ENCODE measurements at places on chromosomes 7 and 10.

GRCh38 chr10:45553613-45554012, 119.0 kb downstream of the ZFAND4 start:
- no peak for DNase-seq

- no peak for DNase-seq
Measured at GRCh38 chr10:14408139-14408538, 77.4 kb upstream of the FRMD4A start.

DNA sequence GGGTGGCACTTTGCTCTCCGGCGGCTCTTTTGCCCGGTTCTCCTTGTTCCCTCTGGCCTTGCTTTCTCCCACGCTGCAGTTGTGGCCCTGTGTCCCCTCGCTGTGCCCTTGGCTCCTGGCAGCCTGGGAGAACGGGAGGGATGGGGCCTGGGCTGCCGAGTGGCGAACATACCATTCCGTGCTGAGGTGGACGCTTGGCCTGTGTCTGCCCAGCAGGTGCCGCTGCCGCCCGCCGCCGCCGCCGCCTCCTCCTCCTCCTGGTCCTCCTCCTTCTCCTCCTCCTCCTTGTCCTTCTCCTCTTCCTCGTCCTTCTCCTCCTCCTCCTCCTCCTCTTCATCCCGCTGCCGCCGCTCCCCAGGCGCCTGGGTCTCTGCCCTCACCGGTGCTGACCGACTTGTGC, 36.0 kb downstream of the AGAP3 start:
- no peak for DNase-seq

GRCh38 chr7:41702635-41703371, at the start of gene INHBA:
TSS of gene INHBA (minus strand) at chr7:41703090. CDS start at chr7:41700374, 2,716 bp downstream.
- DNase-seq = peak; percentile 97

- no peak for DNase-seq
Measured at GRCh38 chr10:119754085-119754484, 28.2 kb downstream of the INPP5F start.

- no peak for DNase-seq
Measured at GRCh38 chr7:158444501-158445420, 142.9 kb downstream of the PTPRN2 start.

- no peak for DNase-seq
Measured at GRCh38 chr10:60960913-60961312, 16.9 kb upstream of the RHOBTB1 start.

DNA sequence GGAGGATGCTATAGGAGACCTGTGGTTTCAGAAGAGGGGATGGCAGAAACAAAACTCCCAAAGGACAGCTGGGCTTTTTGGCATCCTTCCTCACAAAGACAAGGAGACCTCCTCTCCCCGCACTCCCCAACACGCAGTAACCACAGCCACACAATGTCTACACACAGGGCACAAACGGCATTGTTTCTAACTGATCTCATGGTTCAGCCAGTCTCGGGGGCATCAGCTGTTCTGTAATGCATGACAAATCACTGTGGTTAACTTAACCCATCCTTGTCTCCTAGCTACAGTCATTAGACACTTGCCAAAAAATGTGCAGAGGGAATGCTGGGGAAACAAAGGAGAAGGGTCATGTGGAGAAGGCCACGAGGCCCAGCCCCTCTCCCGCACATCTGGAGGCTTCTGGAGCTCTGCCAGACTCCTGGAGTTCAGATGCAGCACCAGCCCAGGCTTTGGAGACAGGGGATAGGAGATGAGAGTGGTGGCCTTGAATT, 7.6 kb upstream of the ADAMTS14 start:
- peak; percentile 99 for DNase-seq

DNA sequence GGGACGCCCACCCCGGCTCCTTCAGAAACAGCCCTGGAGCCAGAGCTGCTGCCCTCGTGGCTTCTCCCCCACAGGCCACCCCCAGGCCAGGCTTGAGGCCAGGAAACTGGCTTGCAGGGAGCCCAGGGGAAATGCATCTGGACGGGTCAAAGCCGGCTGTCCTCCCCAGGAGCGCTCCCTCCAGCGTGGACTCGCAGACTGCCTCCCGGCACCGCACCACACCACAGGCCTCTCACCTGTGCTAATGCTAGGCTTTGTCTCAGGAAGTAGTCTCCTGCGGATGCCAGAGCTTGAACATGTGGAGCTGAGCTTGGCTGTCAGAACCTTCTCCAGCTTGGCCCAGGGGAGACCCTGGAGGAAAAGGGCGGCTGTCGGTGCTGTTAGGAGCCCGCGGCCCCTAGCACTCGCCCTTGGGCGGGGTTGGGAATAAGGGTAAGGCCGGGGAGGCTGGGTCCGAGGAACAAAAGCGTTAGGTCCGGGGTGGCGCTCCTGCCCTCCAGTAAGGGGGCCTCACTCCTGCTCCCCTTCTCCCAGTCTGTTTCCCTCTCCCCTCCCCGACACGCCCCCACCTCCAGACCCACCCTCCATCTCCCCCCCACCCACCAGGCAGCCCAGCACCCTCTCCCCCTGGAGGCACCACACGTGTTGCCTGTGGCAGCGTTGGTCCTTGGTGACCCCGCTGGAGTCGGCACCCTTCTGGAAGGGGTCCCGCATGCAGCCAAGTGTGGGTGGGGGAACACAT, 21.6 kb upstream of the DRGX start:
- DNase-seq = no peak

DNA sequence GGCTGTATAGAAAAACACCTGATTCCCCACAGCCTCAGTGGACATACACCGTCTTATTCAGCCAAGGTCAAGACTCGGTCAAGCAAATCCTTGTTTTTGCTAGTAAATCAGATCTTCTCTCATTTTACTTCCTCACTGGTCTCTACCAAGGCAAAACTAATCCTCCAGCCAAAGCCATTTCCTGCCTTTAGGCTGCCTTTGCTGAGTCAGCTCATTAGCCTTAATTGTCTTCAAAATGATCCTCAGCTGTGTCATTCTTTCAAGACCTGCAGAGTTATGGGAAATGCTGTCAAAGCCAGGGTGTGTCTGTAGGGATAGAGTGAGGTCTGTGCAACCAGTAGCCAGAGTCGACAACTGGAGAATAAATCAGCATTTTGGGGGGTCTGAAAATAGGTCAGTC, 107.2 kb upstream of the FAM180A start:
- DNase-seq = no peak

DNA sequence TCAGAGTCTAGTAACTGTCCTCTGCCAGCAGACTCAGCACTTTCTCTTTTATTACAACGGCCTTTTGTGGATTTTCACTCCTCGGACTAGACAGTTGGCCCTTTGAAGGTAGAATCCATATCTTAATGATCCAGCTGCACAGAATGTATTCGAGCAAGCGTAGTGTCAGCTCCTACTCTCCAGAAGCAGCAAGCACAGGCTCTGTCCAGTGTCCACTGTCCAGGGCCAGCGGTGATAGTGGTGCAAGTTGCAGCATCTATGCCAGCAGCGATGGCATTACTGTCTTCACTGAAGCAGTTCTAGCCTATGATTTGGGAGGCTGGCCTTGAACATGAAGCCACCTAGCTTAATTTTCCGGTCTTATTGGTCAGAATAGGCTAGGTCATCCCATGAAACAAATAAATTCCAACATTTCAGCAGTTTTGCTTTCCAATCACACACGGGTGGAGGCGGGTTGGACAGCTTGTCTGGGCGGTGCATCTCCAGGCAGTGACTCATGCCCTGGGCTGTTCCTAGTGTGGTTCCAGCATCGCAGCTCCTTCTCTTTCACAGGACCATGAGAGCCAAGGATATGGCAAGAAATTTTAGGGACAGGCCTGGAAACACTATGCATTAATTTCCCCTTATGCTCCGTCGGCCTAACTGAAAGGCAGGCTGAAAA, 108.6 kb upstream of the KCNMA1 start:
- DNase-seq = peak; percentile 83

DNA sequence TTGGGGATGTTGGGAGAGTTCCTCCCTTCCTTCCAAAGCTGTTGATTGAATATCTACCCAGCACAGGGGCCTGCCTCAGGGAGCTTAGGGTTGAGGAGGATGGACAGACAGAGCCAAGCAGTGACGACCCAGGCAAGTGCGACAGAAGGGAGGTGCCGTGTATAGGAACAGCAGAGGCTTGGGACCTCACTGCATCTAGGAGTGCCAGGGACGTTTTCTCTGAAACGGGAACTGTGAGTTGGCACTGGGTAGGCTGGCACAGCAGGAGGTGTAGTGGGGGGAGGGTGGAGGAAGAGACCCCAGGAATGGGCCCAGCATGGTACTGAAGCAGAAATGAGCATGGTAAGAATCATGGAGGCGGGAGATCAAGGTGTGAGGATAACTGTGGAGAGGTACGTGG, 55.3 kb upstream of the MGMT start:
- DNase-seq = no peak

DNA sequence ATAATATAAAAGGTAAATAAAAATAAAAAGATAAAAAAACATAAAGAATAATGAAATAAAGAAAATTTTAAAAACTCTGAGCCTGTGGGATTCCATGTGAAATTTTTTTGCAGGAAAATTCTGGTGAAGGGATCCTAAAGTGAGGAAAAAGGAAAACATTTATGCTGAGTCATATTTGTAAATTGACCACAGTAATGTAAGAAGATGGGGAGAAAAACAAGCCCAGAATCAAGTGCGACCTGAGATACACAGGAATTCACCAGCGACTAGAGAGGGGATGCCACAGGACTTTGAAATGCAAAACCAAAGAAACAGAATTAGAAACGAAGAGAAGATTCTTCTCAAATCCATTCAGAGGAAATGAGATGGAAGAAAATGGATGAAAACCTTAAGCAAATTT, 133.8 kb upstream of the PFKP start:
- no peak for DNase-seq

- peak; percentile 60 for DNase-seq
Measured at GRCh38 chr10:118850418-118851061, 95.8 kb upstream of the CACUL1 start.

DNA sequence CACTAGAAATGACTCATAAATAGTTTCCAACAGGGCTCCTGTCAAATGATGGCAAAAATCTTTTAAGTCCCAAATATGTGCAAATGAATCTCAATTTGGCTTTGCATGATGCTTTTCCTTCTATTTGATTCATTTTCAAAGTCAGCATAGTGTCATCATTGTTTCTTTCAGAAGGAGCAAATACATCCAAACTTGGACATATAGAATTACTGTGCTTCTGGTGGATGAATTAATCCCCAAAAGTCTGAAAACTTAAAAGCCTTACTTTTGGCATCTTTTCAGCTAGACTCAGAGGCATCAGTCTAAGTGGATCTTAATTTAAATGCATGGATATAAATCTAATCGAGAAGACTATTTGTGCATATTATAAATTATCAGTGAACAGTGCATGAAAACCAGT, 578.1 kb upstream of the FZD8 start:
- no peak for DNase-seq

DNA sequence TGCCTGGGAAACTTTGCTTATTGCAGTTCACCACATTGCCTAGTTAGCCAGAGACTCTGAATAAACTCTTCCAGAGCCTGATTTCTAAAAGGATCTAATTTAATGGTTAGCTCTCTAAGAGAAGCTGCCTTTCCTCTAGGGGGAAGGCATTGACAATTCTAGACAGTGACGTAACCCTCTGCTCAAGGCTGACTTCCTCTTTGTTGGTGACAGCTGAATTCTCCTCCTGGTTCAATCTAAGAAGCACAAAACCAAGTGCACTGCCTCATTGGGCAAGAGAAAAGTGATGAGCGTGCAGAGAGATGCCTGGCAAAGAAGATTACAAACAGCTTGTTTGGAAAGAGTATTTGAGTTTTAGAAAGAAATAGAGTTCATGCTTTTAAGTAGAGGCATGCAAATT, 102.7 kb downstream of the MACC1 start:
- peak; percentile 10 for DNase-seq

GRCh38 chr7:36795451-36796021, 71.2 kb upstream of the AOAH start:
- DNase-seq = no peak

DNA sequence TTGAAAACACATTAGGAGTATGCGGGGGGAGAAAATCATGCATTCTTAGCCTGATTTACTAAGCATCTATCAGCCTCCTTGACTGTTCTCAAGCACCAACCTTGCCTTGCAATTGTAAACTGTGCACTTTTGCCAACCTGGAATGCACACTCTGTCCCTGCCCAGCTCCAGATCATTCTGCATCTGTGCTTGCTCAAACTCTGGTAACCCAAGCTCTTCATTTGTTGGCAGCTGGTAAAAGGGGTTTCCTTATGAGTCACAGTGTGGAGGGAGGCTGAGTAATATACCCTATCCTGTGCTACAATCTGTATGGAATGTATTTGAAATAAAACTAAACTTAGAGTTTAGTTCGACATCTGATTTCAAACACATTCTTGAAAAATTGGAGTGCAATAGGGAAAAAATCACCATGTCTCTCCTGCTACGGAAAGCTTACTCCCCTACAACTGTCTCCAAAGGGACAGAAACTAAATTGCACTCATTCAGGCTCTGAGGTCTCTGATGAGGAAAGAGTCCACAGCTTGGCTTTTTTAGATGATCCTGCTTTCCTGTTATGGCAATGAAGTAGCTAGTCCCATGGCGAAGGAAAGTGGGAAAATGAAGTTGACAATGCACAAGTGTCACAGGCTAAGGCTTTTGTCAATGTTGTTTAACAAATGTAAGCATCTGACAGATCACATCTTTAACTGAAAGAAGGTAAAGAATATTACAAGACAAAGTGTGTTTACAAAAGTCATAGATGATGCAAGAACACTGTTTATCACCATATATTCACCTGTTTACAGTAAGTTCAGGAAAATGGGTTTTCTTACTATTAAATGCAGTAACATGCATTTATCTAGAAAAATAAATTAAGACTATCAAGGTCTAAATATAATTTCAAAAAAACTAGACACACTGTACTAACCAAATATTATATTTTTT, 61.9 kb downstream of the TES start:
- peak; percentile 93 for DNase-seq

DNA sequence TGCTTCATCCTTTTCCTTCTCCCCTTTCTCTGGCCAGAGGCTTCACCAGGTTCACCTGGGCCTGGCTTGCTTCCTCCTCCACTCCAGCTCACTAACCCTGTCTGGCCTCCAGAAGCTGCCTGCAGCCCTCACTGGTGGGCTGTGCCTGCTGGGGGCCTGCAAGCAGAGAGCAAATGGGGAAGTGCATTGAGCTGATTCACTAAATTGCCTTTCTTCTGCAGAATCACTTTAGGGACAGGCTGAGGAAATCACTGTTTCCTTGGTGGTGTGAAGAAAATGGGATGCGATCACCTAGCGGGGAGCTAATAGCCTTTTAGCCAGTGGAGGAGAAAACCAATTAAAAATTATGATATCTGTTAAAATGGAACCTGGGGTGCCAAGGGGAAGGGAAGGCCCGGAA, 3.0 kb downstream of the RET start:
- no peak for DNase-seq

- DNase-seq = peak; percentile 93
Measured at GRCh38 chr10:32139223-32140073, 83.2 kb upstream of the KIF5B start.

- peak; percentile 35 for DNase-seq
Measured at GRCh38 chr10:6014241-6014761, 37.0 kb upstream of the IL15RA start.

GRCh38 chr7:47751043-47751442, 169.1 kb upstream of the TNS3 start:
- no peak for DNase-seq

DNA sequence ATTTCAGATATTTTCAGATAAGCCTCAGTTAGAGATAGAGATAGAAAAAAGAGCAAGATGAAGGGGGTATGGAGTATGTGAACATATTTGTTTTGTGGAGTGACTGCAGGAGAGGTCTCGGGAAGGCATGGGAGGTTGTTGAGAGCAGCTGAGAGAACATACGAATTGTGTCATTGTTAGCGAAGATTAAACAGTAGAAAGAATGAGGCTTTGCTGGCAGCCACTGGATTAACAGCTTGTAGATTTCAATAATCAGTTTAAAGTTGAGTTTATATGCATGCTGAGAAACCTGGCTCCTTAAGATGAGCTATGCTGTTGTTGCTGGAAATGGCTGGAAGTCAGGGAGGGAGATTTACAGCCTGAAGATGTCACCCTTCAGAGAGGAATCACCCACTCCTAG, 100.9 kb upstream of the SORCS3 start:
- DNase-seq = no peak

Data from brain microvascular endothelial cell (primary cell).